Midbrain (tissue), 1 donor: ENCODE measurements at places on chromosomes 7 and 10.
A peak's percentile ranks its signal among the peaks of the same experiment; 100 is the strongest.

GRCh38 chr10:131833446-131834080, 67.2 kb upstream of the PPP2R2D start:
- DNase-seq, result no peak

- DNase-seq, result no peak
Measured at GRCh38 chr7:37558320-37559096, 109.8 kb upstream of the ELMO1 start.

- DNase-seq, result no peak
Measured at GRCh38 chr7:105298439-105298894, 90.3 kb downstream of the SRPK2 start.

- DNase-seq, result no peak
Measured at GRCh38 chr7:8491544-8492489, 58.4 kb downstream of the NXPH1 start.

DNA sequence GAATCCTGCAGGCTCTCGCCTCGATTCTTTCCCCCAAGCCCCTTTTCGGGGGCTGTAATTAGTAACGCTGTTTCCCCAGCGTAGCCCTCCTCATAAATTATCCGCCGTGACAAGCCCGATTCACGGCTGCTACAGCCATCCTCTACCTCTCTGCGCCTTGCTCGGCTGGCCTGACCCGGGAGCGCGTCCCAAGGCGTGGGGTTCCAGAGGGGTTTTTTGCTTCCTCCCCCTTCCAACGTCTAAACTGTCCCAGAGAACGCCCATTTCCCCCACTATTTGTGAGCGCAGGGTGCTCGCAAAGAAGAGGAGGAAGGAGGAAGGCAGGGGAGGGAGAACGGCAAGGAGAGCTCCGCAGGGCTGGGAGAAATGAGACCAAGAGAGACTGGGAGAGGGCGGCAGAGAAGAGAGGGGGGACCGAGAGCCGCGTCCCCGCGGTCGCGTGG, 880 bp downstream of the HOXA5 start:
- no peak for DNase-seq

DNA sequence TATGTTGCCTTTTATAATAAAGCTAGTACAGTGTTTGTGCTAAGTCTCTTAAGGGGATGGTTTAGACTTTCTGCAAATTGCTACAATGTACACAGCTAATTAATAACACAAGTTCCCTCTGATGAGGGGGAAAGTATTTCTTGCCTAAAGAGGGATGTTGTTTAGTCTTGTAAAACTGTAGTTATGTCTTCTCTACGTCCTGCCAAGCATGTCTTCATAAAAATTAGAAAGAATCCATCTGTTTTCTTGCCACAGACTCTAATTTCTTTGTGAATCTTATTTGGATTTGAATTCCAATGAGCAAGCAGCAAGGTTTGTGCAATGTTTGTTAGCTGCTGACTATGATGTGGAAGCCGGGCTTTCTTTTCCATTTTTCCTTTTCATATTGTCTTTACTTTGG, 28.2 kb downstream of the ADARB2 start:
- no peak for DNase-seq

GRCh38 chr10:6999232-6999925, 411.5 kb downstream of the SFMBT2 start:
- DNase-seq, result peak; percentile 76

DNA sequence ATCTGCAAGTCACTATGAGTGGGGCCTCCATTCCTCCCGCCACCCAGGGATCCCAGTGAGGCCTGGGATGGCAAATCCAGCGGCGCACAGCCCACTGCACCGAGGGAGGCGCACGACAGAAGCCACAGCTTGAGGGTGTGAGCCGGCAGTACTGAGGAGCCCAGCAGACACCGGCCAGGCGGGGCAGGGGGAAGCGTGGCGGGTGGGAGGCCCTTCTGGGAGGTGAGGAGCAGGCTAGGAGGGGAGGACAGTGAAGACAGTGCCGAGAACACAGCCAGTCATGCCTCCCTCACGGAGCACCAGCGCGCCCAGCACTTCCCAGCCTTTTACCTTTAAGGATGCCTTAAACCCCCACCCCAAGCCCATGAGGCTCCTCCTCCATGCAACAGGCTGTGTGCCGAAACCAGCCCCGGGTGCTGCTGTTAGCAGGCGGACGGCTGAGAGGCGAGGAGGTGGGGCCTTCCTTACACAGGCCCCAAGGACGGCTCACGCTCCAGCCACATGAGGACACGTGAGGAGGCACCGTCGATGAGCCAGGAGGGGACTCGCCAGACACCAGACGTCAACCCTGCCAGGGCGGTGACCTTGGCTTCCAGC, 258.5 kb downstream of the PTPRN2 start:
- DNase-seq, result no peak

DNA sequence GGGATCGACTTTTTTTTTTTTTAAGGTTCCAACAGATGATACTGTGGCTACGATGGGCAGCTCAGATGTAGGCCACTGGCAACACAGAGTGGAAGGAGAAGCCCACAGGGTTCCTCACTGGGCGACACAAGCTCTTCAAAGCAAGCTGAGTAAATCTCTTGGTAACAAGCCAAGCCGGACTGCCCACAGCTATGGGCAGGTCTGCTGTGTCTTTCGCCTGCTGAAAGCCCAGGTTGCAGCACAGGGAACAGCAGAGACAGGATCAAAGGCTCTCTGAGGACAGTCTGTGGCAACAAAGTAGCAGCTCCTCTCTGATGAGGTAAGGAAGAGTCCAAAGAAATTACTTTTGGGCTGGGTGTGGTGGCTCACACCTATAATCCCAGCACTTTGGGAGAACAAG, 83.6 kb downstream of the KCNMA1 start:
- DNase-seq, result no peak

GRCh38 chr10:130185591-130185990, 49.4 kb downstream of the GLRX3 start:
- DNase-seq, result no peak

DNA sequence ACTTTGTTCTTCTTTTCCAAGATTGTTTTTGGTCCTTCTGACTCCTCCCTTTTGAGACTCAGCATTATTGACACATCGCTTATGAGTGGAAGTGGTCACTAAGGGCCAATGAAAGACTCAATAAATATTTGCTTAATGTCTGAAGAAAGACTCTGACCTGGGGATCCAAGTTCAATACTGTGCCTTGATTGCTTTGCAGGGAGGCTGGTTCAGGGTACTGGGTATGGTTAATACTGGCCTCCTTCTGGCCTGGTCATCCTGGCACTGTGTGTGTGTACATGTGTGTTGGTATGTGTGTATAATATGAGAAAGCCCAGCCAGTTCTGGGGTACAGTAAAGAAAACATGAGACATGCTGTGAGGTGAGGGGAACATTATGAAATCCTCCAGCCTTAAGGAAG, 7.6 kb upstream of the PDZD8 start:
- DNase-seq, result no peak

DNA sequence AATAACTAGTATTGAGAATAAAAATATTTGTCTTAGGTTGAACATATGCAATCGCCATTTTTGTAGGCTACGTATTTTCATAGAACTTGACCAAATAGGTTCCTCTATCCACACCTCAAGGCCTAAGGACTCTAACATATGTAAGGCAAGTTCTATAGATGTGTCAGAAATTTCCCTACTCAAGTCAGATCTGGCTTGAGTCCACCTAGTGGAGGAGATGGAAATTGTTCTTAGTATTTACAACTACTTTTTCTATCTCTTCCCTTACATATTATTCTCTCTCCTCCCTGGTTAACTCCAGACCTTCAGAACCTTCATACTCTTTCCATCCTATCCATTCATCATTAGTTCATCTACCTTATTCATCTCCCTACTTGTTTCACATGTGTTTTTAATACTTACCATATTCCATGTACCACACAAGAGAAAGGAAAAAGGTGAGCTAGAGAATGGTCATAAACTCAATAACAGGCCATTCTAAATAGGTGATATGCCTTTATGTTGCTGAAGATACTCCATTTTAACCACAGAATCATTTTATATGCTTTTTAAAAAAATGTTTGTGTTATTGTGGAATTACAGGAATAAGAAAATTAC, 174.5 kb upstream of the HDAC9 start:
- DNase-seq, result no peak

DNA sequence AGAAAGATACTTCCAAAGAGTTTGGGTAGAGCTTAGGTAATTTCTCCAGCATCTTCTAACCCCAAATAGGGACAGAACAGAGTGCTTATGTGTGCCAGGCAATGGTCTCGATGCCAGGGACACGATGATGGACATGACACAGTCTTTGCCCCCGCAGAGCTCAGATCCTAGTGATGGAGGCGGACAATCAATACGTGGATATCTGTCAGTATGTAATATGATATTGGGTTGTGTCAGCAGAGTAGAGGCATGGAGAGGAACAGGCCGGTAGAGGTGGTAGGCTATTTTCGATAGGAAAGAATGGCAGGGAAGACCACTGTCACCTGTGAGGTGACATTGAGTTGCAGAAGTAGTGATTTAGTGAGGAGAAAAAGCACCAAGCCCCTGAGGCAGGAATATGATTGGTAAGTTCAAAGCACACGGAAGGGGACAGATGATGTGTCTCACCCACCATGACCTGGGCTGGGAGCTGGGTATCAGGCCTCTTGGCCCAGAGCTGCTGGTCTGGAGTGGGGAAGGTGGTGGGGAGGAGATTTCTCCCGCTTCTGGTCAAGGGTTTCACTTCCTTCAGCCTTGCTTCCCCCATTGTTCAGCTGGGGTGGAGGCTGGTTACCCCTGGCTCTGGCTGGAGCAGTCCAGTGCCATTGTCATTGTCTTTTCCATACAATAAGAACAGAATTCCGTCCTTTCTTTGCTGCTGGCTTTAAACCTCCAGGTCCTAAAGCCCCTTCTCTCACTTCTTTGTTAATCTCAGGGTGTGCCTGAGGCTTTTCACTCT, 36.0 kb upstream of the SRGN start:
- DNase-seq, result no peak

GRCh38 chr7:138075350-138075749, 909 bp upstream of the AKR1D1 start:
- DNase-seq, result no peak

DNA sequence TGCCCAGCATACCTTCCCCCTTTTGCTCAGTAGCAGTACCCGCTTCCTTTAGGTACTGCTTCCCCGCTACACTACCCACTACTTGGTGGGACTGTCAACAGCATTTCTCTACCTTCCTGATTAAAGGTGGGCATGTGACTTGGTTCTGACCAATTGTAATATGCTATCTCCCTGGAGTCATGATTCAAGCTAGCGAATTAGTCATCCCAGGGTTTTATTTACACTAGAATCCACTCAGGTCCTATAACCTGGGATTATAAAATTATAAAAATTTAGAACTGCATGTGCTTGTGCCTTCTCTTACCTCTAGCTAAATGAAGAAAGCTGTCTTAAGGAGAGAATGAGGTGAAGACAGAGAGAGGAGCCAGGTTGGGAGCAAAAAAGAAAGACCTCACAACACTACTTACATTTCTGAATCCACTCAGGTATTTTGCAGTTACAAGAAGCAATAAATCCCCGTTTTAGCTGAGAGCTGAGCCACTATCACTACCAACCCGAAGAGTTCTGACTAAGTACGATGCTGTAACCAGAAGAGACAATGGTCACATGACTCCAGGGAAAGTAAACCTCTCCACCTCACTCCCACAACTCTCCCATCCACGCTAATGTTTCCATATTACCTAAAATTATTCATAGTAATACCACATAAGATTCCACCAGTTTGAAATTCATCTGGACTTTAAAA, 9.7 kb downstream of the GBX1 start:
- no peak for DNase-seq

DNA sequence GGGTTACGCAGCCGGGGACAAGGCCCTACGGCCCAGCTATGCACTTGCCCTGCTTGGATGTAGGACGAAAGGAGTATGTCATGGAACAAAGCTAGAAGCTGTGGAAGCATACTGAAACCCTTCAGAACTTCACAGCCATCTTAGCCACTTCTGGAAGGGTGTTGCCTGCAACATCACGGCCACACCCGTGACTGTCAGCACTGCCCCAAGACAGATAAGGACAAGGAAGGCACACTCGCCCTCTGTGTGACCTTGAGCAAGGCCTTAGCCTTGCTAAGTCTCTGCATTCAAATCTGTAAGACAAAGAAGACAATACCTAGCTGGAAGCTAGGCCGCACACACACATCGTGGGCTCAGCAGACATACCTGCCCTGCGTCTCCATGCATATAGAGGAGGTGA, 352.5 kb upstream of the MGMT start:
- no peak for DNase-seq

- DNase-seq, result no peak
Measured at GRCh38 chr7:63030061-63030460, 968.6 kb upstream of the ZNF722 start.

DNA sequence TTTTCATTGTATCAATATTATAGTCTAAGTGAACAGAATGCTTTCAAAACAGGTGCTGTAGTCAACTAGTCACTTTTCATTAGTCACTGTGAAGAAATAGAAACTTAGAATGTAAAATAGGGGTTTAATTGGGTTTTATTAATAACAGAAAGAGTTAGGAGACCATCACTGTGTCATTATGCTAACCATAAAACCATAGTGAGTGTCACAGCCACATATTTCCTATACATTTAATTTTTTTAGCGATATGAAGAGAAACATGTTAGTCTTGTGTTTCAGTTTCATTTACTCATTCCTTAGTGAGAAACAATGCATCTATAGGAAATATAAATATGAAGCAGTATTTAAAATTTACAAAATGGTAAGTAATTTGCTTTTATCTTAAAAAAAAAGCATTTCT, 22.2 kb downstream of the SPAG6 start:
- no peak for DNase-seq

GRCh38 chr10:43197834-43198681, 59.8 kb downstream of the CSGALNACT2 start:
- no peak for DNase-seq

- peak; percentile 36 for DNase-seq
Measured at GRCh38 chr10:121627876-121628581, 29.8 kb upstream of the FGFR2 start.

GRCh38 chr10:95509251-95509650, 51.9 kb downstream of the SORBS1 start:
- no peak for DNase-seq

- DNase-seq, result peak; percentile 23
Measured at GRCh38 chr7:142855756-142856564, 1.1 kb downstream of the EPHB6 start.

DNA sequence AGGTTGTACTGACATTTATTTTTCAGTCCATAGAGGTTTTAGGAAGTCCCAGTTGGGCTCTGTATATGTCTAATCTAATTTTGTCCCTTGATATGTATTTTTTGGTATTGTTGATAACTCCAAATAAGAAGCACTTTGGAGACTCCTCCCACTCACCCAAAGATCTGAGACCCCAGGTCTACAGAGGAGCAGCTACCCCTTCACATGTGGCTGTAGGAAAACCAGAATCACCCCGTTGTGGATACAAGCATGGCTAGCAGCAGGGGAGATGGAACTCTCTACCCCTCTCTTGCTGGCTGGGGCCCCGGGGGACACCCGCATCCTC, 9.4 kb downstream of the HHEX start:
- no peak for DNase-seq
